Stimulated activated CD4-positive, alpha-beta T cell treated with anti-CD3 and anti-CD28 coated beads, Interleukin-1b, Interleukin-23, amount 100 ng/mL, for 4 hours (primary cell): ENCODE measurements at places on chromosomes 3 and 15.

GRCh38 chr3:59772416-59773408 lies 722.9 kb upstream of the CFAP20DC start:
- peak; percentile 18 for DNase-seq

- no peak for DNase-seq
Observed at GRCh38 chr3:12227833-12228232, 61.0 kb upstream of the PPARG start.

DNA sequence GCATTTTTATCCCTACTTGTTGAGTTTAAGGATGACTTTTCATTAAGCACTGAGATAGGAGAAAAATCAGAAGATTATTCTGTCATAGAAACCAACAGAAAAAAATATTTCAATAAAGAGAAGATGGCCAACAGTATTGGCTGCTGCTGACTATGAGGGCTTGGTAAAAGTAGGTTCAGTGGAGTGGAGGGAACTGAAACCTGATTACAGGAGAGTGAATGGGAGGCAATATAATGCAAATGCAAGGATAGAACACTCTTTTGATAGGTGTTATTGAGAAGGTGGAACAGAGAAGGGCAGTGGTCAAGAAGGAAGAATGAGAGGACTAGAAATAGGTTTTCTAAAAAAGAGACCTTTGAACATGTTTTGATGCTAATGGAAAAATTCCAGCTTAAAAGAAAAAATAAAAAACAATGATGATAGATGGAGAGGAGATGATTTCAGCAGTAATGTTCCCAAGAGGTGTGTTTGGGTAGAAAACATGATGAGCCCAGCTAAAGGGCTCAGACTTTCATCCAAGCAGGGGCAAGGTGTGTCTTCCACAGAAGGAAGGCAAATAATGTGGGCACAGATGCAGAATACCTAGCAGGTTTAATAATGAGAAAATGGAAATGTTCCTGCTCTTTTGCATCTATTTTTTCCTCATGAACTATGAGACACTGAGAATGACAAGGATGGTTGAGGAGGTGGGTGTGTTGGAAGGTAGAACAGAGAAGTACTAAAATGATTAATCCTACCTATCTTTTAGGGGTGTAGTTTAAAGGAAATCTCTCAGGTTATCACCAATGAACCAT lies 397.9 kb upstream of the GOLIM4 start:
- no peak for DNase-seq

DNA sequence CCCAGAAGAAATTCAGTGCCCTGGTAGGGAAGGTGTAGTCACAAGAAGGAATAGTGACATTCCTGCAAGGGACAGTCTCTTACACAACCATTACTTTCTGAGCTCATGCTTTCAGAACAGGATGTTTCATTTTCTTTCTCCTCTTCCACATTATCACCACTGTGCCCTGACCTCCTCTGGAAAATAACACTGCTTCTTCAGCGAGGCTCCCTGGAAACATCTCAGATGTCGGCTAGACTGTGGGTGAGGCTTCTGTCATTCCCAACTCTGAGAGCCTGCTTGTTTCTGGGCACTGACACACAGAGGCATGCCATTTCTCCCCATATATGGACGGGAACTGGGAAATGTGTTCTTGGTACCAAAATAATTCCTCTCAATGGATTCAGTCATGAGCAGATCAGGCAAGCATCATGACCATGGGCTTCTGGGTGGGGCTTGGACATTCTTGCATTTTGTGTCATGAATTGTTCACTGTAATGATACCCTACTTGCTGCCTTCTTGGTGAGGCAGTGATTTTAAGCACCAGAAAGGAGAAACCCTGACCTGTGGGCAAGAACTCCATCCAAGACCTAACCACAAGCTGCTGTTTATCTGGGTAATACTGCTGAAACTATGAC lies 14.3 kb upstream of the TNFAIP8L3 start:
- DNase-seq: no peak

- no peak for DNase-seq
Observed at GRCh38 chr15:86872782-86873181, 793.1 kb downstream of the AGBL1 start.

GRCh38 chr3:69105320-69105719 lies 17.1 kb downstream of the LMOD3 start:
- no peak for DNase-seq

DNA sequence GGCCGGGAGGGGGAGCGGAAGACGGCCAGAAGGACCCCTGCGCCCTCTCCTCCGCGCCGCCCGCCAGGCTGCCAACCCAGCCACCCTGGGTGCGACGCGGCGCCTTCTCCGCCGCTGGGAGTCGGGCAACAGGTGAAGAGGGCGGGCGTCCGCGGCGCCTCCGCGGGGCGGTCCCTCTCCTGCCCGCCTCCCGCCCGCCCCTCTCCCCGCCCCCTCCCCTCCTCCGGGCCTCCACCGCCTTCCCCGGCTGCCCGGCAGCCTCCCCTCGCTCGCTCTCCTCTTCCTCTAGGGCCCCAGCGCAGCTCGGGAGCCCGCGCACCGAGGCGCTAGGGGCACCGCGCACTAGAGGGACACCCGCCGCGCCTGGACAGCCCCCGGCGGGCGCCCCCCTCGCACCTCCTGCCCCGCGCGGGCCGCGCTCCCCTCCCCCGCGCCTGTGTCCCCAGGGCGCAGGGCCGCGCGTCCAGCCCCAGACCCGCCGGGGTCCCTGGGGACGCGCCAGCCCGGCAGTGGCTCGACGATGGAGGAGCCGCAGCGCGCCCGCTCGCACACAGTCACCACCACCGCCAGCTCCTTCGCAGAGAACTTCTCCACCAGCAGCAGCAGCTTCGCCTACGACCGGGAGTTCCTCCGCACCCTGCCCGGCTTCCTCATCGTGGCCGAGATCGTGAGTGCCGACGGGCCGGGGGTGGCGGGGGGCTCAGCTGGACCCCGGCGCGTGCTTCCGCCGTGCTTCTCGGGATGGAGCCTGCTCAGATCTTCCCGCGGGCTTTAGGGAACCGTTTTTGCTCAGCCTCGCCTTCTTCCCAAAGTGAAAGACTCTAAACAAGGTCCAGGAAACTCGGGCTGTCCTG lies at the start of gene CMTM8:
CMTM8 (plus strand) TSS at position 228 of the 854 bp plus-strand sequence; CDS start at position 521, 293 bp downstream.
- peak; percentile 64 for DNase-seq

- no peak for DNase-seq
Observed at GRCh38 chr3:107370907-107371306, 6.3 kb upstream of the CCDC54 start.

DNA sequence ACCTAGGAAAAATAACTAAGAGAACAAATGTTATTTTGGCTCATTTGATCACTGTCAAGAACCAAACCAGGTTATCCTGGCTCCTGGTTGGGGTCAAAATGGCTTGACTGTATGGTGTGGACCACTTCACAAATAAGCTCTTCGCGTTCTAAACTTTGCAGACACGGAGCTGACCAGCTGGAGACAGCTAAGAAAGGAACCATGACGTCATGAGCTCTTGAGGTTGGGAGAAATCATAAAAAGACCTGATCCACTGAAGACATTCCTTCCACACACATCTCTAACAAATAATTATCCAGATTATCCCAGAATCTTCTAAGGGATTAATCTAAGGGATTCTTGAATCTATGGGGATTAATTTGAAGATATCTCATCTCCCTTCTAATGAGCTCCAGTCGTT lies 321.5 kb upstream of the IGF1R start:
- DNase-seq: no peak

DNA sequence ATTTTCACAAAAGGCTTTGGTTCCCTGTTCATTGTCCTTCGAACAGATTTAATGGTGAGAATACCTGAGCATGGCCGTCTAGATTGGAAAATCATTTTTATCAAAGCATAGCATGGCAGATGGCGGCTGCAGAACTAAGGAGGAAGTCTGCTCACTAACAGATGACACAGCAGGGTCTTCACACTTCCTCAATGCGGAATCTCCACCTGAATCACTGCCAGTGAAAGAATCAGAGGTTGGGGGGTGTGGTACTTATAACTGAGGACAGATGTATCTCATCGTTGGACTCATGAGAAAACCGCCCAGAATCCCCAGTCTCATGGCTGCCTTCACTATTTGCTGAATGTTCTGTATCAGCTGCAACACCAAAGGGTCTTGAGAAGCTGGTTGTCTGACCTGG lies 31.6 kb upstream of the PYGO1 start:
- DNase-seq: no peak

DNA sequence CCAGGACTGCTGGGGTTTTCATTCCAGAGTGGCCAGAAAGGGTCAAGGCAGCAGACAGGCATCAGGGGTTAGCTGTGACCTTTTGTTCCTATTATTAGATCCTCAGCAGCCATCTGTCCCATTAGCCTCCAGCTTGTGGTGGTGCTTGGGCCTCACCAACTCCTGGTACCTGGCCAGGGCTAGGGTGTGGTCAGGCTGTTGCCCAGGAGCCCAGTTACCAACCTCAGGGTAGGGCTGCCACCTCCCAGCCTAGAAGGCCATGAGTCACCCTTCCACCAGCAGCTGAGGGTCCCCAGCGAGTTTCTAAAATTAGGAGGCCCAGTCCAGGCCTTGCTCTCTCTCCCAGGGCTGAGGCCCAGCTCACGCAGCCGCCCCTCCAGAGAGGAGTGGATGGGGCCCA lies 12.2 kb downstream of the TMEM43 start:
- no peak for DNase-seq

GRCh38 chr3:69879051-69879450 lies 120.5 kb upstream of the SAMMSON start:
- DNase-seq: no peak

DNA sequence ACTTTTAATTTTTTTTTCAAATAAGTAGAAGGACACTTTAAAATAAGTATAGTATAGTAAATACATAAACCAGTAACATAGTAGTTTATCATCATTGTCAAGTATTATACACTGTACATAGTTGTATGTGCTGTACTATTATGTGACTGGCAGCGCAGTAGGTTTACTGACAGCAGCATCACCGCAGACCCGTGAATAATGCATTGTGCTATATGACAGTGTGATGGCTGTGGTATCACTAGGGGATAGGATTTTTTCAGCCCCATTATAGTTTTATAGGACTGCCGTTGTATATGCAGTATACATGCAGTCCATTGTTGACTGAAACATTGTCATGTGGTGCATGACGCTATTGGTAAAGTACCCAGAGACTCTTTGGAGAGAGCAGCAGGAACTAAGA lies 306.5 kb downstream of the SQOR start:
- no peak for DNase-seq

DNA sequence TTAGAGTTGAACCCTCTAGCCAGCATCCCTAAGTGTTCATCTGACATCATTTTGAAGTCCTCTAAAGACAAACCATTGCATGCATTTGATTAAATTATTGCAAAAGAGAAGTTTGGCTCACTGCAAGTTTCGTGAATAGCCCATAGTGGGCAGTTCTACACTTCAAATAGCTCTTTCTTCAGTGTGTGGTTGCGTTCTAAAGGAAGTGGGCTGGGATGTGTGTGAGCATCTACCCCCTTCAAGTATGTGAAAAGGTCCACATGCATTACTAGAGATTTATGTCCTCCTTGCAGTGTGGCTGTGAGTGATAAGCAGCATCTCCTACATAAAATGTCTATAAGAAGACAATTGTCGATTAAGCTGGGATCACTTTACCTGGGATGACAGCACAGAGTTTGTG lies 54.6 kb downstream of the SST start:
- DNase-seq: no peak

- DNase-seq: no peak
Observed at GRCh38 chr3:46712191-46713049, 5.2 kb downstream of the PRSS50 start.

DNA sequence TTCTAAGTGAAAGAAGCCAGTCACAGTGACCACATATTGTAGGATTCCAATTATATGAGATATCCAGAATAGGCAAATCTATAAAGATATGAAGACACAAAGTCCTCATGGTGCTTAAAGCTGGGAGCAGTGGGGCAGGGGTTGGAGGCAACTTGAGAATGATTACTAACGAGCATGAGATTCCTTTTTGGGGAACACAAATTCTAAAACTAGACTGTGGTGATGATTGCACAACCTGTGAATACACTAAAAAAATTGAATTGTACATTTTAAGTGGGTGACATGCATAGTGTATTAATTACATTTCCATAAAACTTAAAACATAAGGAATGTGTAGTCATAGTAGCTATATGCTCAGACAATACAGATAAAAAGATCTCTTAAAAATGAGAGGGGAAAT lies 103.2 kb downstream of the DPH6 start:
- DNase-seq: no peak

DNA sequence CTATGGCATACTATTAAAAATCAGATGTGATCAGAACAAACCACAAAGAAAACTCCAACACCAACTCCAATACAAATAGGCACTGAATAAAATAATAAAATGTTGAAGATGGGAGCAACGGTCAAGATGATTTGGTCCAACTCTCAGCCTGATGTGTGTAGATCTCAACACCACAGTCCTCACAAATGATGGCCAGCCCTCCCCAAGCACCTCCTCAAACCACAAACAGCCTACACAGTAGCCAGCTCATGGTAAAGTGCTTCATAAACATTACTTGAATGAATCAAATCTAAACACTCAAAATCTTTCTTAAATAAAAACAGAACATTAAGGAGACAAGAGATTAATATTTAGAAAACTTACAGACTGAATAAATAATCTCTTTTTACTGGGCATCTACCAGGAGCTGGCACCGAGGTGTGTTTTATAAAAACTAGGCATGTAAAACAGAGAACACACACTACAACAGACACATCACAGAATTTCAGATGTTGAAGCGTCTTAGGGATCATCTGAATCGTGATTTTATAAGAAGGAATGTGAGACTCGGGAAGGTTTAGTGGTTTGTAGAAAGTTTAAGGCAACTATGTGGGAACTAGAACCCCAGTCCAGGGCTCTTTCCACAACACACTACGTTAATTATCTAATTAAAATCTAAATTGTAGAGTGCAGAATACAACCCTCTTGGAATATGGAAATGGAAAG lies 102.4 kb downstream of the MYLK start:
- no peak for DNase-seq

GRCh38 chr3:40938591-40938990 lies 260.7 kb upstream of the CTNNB1 start:
- DNase-seq: no peak
